ENCODE measurements at places on chromosomes 13 and 19.

DNA sequence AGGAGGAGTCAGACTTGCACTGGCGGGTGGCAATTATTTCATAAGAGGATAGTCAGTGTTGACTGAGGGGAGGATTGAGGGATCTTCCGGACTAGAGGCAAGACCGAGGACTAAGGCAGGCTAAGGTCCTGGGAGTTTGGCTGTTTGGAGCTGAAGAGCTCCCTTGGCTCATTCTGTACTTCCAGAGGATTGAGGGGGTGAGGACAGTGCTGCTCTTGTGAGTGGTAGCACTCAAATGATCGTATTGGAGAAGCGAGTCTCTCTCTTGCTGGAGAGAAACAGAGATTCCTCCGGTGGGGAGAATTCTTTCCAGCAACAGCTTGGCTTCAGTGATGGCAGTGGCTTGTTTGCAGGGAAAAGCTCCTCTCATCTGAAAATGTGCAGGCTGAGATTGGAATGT lies 47.1 kb downstream of the ING1 start:
- DNase-seq, result no peak

DNA sequence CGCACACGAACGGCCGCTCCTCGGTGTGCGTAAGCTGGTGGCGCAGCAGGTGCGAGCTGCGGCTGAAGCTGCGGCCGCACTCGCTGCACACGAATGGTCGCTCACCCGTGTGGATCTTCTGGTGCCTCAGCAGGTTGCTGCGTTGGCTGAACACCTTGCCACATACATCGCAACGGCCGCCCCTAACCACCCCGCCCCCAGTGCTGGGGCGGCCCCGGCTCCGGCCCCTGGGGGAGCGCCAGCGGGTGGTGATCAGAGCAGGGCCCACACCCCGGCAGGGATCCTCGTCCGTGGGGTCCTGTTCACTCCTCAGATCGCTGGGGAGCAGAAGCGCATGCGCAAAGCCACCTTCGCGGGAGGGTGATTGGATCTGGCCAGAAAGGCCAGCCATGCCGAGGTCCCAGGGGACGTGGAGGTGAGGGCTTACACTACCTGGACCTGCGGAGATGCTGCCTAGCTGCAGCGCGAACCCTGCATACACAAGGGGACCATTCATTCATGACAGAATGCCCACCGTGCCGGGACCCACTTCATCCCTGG lies 4.7 kb upstream of the UBE2M start:
- DNase-seq, result peak; percentile 71

GRCh38 chr13:106182404-106182803 lies 353.1 kb downstream of the EFNB2 start:
- DNase-seq, result no peak

- DNase-seq, result no peak
These were observed 682 bp downstream of the PIK3R2 start for GRCh38 chr19:18153556-18154134.

GRCh38 chr19:33508431-33508830 lies 13.2 kb downstream of the PEPD start:
- DNase-seq, result no peak

- no peak for DNase-seq
These were observed 750.6 kb downstream of the DIAPH3 start for GRCh38 chr13:59413126-59413525.

DNA sequence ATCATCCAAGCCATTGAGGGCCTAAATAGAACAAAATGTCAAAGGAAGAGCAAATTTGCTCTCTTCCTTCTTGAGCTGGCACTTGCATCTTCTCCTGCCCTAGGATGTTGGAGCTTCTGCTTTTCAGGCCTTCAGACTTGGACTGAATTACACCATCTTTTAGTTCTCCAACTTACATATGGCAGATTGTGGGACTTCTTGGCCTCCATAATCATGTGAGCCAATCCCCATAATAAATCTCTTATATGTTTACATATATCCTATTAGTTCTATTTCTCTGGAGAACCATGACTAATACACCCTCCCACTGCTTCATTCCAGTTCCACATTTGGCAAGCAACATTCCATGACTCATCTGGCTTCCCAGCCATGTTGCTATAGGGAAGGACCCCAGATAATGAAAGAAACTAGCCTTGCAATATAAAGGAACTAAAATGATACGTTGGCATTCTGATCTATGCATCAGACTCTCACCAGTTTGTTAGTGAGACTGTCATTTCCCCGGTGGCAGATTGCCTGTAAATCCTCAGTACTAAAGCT lies 11.0 kb upstream of the ACOD1 start:
- peak; percentile 11 for DNase-seq

GRCh38 chr13:99542788-99543406 lies 41.6 kb downstream of the TM9SF2 start:
- peak; percentile 55 for DNase-seq

DNA sequence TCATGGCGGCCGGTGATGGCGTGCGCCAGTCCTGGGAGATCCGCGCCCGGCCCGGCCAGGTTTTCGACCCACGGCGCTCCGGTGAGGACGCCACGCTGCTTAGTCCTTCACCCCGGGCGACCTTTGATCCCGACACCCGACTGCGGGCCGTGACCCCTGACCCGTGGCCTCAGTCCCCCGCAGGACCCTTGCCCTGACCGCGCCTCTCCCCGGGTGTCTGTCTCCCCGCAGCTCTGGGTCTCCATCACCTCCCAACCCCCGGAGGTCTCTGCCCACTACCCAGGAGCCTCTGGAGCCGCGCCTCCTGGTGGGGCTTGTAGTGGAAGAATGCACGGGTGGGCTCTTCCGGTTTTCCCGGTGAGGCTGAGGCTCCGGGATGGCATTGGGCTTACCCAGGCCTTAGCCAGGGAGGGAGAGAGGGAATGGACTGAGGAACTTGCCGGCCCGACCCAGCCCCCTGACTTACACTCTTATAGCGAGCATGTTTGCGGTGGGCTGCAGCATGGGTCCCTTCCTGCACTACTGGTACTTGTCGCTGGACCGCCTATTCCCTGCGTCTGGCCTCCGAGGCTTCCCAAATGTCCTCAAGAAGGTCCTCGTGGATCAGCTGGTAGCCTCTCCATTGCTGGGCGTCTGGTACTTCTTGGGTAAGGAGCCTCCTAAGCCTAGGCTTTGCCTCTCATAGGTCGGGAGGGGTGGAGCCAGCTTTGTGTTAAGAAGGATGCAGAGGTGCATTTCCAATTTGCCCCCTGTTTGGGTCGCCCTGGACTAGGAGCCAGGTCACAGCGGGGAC lies 566 bp downstream of the MPV17L2 start:
- DNase-seq, result no peak

DNA sequence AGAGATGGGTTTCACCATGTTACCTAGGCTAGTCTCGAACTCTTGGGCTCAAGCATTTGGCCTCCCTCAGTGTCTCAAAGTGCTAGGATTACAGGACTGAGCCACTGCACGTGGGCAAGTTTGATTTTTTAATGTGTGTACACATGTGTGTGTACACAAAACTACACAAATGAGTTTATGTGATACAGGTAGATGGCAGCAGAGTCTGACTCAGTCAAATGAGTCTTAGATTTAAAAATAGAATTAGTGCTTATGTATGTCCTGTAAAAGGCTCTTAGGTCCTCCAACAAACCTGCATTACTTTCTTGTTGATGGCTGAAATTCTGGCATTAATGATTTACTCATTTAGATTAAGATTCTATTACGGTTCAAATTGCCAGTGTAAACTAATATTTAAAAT lies 293.7 kb downstream of the PCDH17 start:
- DNase-seq, result no peak

GRCh38 chr13:66430269-66430668 lies 799.9 kb downstream of the PCDH9 start:
- no peak for DNase-seq

DNA sequence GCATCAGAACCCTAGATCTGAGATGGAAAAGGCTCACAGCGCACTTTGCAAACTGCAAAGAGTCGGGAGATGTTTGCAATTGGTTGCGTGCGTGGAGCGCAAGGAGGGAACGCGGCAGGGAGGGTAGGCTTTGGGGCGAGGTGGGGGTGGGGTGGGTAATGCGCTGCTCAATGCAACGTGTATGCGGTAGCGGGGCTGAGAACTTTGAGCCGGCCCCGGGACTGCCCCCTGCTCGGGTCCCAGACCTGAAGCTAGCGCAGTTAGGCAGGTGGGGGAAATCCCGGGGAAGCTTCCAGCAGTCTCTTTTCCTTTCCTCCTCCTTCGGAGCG lies 971 bp downstream of the FOSB start:
- no peak for DNase-seq

DNA sequence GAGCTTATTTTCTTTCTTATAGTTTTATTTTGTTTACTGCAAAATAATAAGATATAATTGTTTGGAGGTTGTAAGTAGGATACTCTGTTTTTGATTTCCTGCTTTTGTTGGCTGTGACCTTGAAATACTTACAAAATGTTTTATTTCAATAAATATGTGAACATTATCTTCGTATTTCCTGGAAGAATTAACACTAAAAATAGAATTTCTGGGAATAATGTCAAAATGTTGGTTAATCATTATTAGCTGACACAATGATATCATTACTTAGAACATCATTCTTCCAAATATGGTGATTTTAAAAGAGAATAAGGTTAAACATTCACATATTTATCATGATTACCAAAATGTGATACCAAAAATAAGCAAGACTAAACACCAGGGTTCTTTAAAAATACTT lies 1148.6 kb upstream of the PRR20A start:
- no peak for DNase-seq

DNA sequence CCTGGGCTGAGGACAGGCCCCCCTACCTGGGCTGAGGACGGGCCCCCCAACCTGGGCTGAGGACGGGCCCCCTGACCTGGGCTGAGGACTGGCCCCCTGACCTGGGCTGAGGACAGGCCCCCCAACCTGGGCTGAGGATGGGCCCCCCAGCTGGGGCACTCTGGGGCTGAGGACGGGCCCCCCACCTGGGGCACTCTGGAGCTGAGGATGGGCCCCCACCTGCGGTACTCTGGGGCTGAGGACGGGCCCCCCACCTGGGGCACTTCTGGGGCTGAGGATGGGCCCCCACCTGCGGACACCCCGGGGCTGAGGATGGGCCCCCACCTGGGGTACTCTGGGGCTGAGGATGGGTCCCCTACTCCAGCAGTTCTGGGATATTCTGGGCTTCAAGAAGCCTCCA lies 65.5 kb downstream of the RASA3 start:
- DNase-seq, result no peak

GRCh38 chr13:20782116-20782708 lies 8.5 kb upstream of the EEF1AKMT1 start:
- DNase-seq, result no peak

- peak; percentile 82 for DNase-seq
These were observed 8.3 kb downstream of the TNFRSF19 start for GRCh38 chr13:23578411-23579071.

- DNase-seq, result peak; percentile 73
These were observed 103.1 kb upstream of the RNF113B start for GRCh38 chr13:98280176-98280510.

- DNase-seq, result no peak
These were observed 392.4 kb downstream of the RFC3 start for GRCh38 chr13:34210341-34210740.

DNA sequence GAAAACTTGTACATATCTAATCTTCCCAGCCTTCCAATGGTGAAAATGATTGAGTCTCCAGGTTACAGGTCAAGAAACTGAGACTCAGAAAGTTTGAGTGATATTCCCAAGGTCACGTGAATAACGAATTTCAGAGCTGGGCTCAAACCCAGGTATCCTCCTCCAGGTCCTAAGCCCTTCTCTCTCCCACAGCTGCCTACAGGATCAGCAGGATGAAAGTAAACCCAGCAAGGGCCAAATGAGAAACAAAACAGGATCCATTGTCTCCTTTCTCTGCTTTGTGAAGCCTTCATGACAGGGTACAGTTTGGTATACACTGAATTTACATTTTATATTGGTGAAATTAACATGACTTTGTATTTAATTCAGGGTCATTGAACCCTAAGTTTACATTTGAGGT lies 208.1 kb downstream of the RBM26 start:
- no peak for DNase-seq

- no peak for DNase-seq
These were observed 191.2 kb downstream of the SPRY2 start for GRCh38 chr13:80149736-80150135.

GRCh38 chr13:113551081-113552000 lies 33.2 kb upstream of the TFDP1 start:
- DNase-seq, result no peak

- no peak for DNase-seq
These were observed 938.9 kb upstream of the PRR20A start for GRCh38 chr13:56201834-56202233.

DNA sequence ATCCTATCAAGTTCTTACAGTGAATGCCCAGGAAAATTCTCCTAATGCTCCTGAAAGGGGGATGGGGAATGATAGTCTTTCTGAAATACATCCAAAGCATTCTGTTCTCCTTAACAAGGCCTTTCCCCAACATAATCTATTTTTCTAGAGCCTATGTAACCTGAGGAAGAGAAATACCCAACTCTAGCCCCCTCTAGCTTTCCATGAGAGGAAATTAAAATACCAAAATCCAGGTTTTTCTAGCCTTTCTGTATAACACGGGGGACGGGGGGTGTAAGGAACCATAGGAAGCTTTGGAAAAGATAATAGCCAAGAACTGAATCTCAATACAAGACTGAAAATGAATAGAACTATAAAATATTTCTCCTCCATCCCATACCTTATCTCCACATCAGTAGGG lies 815.9 kb downstream of the SLITRK6 start:
- DNase-seq, result no peak

DNA sequence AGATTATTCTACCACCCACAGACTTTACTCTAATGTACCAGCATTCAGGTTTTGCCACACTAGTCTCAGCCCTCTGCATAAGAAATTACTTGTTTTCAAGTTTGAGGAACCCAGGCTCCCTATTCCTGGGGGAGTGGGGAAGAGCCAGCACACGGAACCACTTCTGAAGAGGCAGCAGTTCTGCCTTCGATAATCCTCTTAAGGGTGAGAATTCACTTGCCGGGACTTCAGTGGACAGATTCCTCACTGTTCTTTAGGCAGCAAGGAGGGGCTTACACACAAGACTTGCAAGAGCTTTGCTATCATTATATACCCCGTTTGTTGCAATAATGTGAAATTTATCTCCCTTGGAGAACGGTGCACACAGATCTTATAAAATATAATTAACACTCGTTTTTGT lies 133.1 kb downstream of the ABCC4 start:
- DNase-seq, result no peak

DNA sequence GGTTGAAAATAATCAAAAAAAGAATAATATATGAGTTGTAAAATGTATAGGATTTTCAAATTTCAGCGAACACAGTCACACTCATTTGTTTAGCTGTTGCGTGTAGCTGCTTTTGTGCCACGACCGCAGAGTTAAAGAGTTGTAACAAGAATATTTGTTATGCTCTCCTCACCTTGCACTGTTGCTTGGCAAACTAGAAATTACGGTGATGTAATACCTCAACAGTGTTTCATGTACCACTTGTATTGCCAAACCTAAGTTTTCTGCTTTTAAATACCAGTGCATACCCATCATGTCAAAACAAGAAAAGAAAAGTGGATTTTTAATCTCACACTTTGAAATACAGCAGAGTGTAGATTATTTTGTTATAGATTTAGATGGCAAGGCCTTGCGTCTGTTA lies 201.1 kb downstream of the NBEA start:
- no peak for DNase-seq
